ENCODE measurements at places on chromosomes 11 and 22.

- DNase-seq: peak; percentile 45
These were observed 646 bp upstream of the PATZ1 start for GRCh38 chr22:31346733-31347250.

GRCh38 chr22:36787204-36787988, 11.5 kb upstream of the IFT27 start:
- no peak for DNase-seq

GRCh38 chr11:14179116-14179820, 179.7 kb downstream of the RRAS2 start:
- DNase-seq: no peak

DNA sequence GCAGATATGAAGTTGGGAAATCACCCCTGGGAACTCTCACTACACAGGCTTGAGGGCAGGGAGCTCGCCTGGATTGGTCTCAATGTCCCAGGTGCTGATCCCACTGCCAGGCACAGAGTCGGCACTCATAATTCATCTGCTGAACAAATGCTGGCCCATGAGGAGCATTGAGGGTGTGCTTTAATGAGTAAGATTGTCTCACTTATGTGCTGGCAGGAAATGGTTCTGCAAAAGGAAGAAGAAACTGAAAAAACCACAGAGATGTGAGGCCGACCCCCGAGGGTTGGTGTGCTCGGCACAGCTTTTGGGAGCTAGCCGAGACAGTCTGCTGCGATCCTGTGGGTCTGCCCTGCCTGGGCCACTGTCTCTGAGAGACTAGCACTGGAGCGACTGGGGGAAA, 9.4 kb downstream of the PLAAT2 start:
- DNase-seq: peak; percentile 42

GRCh38 chr11:86523738-86524619, 148.4 kb downstream of the ME3 start:
- peak; percentile 38 for DNase-seq

- DNase-seq: no peak
These were observed 50.3 kb upstream of the MYEOV start for GRCh38 chr11:69243496-69244200.

Data from T-helper 2 cell treated with Interferon-gamma antibody and Interleukin-4, amounts not matched to agents 5 μg/mL and 100 μg/mL, for 36 hours (primary cell).